Stimulated activated CD4-positive, alpha-beta T cell treated with anti-CD3 and anti-CD28 coated beads, TNF-alpha, amount 100 ng/mL, for 24 hours (primary cell): ENCODE measurements at places on chromosomes 2 and 18.

- DNase-seq: no peak
Observed at GRCh38 chr2:237627441-237628246, at the start of gene LRRFIP1. LRRFIP1 (plus strand) TSS chr2:237627587; CDS start chr2:237627645, 58 bp downstream.

DNA sequence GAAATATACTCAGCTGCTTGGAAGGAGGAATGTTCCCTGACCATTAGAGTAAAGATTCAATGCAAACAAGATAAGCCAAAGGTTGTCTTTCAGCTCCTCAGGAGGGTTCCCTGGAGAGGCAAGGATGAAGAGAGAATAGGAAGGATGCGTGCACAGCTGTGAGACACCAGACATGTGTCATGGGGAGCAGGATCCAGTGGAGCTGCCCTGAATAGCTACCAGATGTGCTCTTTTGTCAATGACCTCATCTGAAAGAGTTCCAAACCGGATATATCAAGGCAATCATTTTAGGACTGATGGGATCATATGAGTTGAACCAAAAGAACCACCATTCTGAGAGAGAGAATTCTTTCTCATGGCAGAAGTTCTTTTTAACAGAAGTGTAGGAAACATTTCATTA is 490.6 kb downstream of the IRS1 start:
- DNase-seq: no peak

GRCh38 chr2:20242727-20243377 is 17.9 kb upstream of the SDC1 start:
- no peak for DNase-seq

- no peak for DNase-seq
Observed at GRCh38 chr2:197293252-197294007, 17.1 kb downstream of the ANKRD44 start.

- no peak for DNase-seq
Observed at GRCh38 chr2:101704816-101705578, 7.5 kb downstream of the MAP4K4 start.

DNA sequence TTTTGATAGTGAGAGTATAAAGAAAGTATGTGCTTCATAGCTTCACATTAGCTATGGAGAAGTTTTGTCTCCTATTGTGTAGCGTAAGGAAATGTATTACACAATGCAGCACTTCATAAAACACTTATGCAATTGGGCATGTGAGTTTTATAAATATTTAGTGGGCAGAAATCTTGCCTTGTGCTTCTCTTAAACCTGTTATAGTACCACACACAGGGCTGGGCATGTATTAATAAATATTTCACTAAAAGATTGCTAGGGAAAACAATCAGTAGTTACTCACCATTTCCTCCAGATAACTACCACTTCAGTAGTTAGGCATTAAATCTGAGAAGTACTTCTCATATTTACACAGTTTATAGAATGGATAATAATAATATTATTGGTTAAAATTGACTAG is 1080.8 kb upstream of the PIK3C3 start:
- DNase-seq: no peak

- no peak for DNase-seq
Observed at GRCh38 chr18:70197026-70197425, 8.5 kb downstream of the RTTN start.
